ENCODE measurements at places on chromosomes 6 and 20.
A peak's percentile ranks its signal among the peaks of the same experiment; 100 is the strongest.

- DNase-seq = no peak
Measured at GRCh38 chr6:140897804-140898573, 1234.7 kb upstream of the GJE1 start.

GRCh38 chr6:155310596-155310995 lies 3.7 kb downstream of the TFB1M start:
- DNase-seq = no peak

DNA sequence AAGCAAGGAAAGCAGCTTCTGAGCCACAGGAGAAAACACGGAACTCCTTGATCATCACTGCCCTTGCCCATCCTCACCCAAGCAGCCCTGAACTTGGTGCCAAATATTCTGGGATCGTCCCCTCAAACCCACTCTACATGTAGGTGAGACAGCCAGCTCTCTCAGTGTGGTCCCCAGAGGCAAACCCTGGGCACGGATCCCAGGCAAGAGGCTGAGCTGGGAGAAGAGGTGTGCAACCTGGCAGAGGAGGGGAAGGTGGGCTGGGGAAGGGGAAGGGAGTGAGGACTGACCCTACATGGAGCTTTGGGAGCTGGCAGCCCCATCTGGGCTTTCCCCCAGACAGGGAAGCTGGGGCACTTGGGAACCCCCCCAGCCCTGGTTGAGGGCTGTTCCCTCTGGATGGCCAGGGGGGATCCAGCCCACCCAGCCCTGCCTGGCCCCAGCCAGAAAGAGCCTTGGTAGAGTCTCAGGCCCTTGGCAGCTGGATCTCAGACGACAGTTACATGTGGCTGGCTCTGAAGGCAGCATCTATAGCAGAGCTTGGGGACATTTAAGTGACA lies 186.2 kb upstream of the CST7 start:
- no peak for DNase-seq

- no peak for DNase-seq
Measured at GRCh38 chr20:51631011-51631950, 88.8 kb upstream of the NFATC2 start.

DNA sequence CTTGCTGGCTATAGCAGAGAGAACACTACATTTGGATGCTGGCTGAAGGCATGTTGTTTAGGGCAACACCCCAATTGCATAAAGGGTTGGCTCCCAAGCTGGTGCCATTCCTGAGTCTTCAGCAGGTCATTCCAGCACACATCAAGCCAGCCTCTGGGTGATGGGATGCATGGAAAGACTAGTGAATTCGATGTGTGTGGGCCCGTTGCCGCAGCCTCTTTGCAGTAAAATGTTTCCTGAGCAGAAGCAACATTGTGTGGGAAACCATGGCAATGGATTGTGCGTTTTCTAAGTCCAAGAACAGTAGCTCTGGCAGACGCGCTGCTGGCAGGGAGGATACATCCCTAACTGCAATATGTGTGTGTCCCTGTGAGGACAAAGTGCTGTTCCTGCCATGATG lies 142.4 kb upstream of the SLC24A3 start:
- DNase-seq = no peak

GRCh38 chr6:21123507-21124436 lies 469.8 kb upstream of the SOX4 start:
- DNase-seq = no peak

- no peak for DNase-seq
Measured at GRCh38 chr6:64326939-64327338, 691.3 kb downstream of the PHF3 start.

DNA sequence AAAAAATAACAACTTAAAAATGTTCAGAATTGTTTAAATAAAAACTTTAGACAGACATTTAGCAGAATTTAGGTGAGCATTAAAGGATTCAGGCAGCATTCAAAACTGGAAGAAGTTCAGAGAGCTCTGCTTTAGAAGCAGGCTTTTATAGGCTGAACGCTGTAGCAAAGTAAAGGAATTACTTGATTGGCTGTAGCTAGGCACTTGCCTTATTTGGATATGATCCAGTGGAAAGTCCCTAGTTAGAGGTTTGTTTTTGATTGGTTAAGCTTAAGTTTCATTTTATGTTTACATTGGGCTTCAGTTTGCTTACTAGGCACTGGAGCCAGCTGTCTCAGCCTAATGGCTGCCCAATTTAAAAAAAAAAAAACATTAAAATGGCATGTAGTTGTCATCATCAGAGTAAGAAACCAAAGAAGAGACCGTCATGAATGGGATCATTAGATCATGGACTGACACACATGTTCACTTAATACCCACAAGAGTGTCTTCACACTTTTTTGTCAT lies 65.1 kb downstream of the CBFA2T2 start:
- peak; percentile 71 for DNase-seq

DNA sequence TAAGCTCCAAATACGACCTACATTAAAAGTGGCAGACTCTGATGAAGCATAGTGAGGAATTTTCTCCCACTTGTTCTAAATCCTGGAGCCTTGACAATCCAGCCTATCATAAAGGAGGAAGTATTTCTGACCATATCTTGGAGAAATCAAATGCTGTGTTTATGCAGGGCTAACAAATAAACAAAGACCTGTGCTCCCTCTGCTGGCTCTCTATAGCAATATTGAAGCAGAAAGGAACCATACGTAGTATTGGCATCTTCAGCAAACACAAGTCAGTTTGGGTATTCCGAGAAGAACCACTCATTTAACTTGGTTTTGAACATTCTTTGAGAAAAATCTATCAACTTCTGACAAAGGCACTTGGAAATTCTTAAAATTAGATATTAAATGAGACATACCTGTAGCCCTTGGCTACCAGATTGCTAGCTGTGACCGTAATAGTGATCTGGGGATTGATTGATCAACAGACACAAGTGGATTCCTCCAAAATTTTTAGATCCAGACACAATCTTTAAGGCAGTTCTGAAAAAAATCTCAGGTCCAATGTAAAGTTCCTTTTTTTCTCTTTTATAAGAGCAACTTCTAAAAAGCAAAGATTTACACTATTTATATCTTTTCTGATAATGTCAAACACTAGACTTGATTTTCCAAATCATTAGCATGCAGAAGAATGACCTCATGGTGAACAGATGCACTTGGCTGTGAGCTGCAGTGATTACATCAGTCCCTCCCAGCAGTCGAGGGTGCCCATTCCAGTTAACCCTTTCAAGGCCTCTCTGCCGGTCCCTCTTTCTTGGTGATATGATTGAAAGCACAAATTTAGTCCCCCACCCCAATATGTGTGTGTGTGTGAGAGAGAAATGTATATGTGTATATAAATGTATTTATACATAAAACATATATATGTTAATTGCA lies 40.2 kb downstream of the INSM1 start:
- DNase-seq = peak; percentile 58

DNA sequence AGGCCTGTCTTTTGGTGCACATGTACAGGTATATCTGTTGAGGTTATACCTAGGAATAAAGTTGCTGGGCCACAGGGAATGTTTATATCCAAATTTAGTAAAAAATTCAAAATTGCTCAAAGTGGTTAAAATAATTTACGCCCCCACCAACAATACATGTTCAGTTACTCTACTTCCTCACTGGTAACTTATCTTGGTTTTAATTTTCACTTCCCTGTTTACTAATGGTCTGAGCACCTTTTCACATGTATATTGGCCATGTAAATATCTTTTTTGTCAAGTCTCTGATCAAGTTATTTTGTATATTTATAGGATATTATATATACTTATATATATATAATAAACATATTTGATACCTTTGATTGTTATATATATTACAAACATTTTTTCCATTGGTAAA lies 9.7 kb downstream of the PDE7B start:
- DNase-seq = no peak

Data from NCI-H524 treated with DMSO at 0.1 percent for 48 hours (cell line).